ENCODE measurements at places on chromosomes 1 and 21.

GRCh38 chr1:167551362-167551761 is 2.2 kb downstream of the CREG1 start:
- DNase-seq: no peak

- DNase-seq: no peak
Observed at GRCh38 chr1:26277719-26278118, 2.2 kb upstream of the SH3BGRL3 start.

DNA sequence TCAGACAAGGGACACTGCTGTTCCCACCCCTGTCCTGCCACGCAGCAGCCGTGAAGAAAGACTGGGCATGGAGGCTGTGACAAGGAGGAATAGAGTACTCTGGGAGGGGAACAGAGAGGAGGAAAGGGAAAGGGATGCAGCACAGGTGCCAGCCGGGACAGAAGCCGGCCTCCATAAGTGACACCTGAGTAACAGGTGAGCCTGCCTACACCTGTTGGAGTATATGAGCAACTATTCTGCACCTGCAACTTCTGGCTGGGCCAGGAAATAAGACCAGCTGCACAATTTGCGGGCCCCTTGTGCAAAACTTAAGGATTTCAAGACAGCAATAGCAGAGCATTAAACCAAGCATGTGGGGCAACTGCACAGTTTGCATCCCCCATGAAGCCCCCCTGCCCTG is 72.5 kb upstream of the GOLT1A start:
- DNase-seq: no peak

GRCh38 chr1:25184001-25184762 is 48.1 kb downstream of the SYF2 start:
- no peak for DNase-seq

DNA sequence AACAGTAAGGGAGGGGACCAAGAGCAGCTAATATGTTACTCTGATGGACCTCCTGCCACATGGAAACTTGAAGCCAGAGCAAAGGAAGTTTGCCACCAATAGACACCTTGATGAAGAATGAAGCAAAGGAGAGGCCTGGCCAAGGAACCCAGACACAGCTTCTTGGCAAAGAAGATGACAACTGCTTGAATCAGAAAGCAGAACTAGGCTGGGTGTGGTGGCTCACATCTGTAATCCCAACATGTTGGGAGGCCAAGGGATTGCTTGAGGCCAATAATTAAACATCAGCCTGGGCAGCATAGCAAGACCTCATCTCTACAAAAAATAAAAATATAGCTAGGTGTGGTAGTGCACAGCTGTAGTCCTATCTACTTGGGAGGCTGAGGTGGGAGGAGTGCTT is 31.7 kb upstream of the CAPZB start:
- no peak for DNase-seq

DNA sequence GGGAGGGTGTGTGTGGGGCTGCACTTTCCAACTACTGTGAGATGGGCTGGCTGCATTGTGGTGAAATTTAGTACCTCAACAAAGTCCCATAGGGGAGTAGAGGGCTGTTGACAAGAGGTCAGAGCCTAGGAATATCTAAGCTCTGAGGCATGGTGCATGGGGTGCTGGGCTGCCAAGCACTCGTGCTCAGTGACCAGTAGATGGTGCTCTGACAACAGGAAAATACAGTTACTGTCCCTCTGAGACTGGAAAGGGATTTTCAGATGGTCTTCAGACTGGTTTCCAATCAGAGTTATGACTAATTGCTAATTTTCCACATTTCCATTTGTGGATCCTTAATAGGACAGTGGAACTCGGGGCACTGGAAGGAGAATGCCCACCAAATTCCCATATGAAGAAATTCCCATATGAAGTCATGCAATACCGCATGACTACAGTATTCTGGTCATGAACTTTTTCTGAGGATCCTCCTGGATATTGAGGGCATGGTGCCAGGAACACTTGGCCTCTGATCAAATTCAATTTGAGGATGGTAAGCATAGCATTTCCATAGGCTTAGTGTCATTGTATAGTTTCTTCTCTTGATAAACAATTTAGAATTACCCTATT is 4.1 kb upstream of the CACNA1E start:
- peak; percentile 75 for DNase-seq

- no peak for DNase-seq
Observed at GRCh38 chr1:62288662-62289061, 30.6 kb downstream of the KANK4 start.

GRCh38 chr1:91278754-91279153 is 125.9 kb downstream of the HFM1 start:
- DNase-seq: no peak

DNA sequence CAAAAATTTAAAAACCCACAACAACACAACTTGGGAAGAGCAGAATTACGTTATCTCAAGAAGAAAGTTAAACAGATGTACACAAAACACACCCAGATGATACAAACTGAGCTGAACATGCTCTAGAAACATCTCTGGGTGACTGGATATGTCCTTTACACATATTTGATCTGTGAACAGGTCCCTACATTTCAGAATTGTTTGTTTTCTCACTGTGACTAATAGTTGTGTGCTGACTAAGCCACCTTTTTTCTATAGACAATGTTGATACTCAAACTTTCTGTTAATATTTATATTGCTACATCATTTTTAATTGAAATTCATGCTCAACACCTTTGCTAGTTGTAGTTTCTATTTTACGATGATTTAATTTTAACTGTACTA is 1.0 kb upstream of the F11R start:
- DNase-seq: no peak

- DNase-seq: no peak
Observed at GRCh38 chr21:40120940-40121575, 253.8 kb downstream of the PCP4 start.

- DNase-seq: no peak
Observed at GRCh38 chr1:160166166-160166868, 14.9 kb downstream of the ATP1A4 start.

DNA sequence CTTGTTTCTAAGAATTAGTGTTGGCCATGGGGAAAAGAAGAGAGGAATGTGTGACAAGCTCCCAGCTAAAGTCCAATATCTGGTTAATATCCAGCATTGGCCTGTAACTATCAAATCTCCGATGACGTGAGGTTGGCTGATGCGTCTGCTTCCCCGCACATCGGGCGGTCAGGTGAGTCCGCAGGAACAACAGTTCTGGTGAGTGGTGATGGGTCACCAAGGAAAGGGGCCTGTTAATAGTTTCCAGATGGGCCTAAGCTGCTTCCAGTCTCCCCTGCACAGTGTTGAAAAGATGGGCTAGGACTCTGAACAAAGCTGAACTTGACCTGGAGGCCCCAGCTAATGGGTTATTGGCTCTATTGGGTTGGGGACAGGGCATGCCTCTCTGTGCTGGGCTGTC is 193.1 kb upstream of the EDN2 start:
- no peak for DNase-seq

GRCh38 chr1:246382589-246383238 is 124.4 kb downstream of the SMYD3 start:
- no peak for DNase-seq

- DNase-seq: peak; percentile 36
Observed at GRCh38 chr1:11952455-11953109, 18.1 kb downstream of the PLOD1 start.

- DNase-seq: no peak
Observed at GRCh38 chr1:202809597-202810159, 1.1 kb upstream of the PCAT6 start.

DNA sequence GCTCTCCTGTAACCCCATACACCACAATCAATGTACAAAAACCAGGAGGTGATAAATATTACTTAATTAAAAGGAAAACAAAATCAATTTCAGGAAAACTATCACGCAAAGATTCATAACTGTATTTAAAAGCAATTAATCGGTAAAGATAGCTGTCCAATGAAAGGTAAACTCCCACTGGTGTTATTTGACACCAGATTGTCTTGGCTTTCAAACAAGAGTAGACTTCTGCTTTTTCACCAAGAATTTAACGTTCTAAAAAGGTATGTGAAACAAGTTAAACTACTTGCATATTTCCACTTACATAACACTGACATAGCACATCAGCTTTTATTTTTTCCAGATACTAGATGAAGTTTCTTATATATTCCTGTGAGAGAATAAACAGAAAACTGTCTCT is 3.5 kb downstream of the PLPP3 start:
- DNase-seq: no peak

DNA sequence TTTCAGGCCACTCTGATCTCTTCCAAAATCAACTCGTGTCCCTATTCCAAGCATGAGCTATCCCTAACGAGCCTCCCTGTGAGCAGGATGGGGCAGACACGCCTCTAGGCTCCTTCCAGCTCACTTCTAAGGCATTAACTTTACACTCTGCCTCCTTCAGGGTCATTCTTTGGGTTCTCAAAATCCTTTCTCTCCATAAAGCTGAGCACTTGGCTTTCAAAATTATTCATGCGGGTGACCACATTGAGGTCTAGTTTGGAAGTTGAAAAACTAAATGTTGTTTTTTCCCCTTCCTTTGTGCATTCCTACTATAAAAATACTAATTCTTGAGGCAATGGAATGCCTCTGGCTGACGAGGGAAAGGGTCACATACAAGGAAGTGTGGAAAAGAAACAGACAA is 33.5 kb upstream of the BMP8B start:
- no peak for DNase-seq

DNA sequence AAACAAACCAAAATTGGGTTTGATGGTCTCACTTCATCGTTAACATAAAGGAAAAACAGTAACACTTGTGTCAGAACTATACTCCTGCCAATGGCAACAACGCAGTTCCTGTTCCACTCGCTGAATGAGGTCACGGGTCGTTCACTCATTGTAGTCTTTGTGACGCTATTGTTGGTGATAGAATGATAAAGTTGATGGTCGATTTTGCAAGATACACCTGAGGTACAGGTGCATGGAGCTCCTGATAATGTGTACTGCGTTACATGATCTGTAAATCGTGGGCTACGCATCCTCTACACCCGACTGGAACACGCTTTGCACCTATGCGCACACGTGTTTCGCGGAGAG is 391 bp upstream of the CENPS start:
- no peak for DNase-seq

DNA sequence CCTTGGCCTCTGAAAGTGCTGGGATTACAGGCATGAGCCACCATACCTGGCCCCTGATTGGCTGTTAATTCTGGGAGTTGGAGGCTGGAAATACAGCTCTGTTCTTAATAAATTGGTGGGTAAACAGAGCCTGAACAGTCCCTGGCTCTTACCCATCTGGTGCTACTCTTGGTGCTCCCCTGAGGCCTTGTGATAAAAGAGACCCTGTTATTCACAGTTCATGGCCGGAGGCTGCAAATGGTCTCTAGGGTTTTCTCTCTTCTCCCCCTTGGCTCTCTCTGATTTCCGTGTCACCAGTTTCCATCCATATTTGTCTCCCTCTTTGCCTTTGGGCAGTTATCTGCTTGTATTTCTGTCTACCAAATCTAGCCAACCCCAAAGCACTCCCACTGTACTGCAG is 17.2 kb downstream of the NFASC start:
- no peak for DNase-seq

DNA sequence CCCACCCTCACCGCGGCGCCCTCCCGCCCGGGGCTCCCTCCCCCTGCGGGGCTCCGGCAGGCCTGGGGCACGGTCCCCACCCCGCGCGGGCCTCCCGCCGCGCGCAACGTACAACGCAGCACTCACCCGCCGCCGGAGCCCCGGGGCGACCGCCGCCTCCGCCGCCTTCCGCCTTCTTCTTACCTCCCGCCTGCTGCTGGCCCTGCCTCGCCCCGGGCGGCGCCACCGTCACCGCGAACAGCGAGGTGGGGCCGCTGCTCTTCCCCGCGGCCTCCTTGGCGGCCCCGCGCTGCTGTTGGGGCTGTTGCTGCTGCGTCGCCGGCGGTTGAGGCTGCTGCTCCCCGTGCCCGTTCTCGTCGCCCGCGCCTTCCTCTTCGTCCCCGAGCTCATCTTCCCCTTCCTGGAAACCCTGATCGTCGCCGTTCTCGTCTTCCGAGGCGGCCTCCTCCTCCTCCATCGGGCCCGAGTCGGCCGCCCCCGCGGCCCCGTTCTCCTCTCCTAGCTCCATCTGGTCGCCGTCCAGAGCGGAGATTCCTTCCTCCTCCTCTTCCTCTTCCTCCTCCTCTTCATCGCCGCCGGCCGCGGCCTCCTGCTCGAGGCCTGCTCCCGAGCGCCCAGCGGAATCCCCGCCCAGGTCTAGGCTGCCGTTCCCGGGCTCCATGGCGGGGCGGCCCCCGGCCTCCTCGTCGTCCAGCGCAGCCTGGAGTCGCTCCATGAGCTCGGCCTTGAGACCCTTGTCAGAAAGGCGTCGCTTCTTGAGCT is 671 bp downstream of the HNRNPU start:
- DNase-seq: no peak

GRCh38 chr1:183914891-183915290 is 110.0 kb downstream of the RGL1 start:
- no peak for DNase-seq

DNA sequence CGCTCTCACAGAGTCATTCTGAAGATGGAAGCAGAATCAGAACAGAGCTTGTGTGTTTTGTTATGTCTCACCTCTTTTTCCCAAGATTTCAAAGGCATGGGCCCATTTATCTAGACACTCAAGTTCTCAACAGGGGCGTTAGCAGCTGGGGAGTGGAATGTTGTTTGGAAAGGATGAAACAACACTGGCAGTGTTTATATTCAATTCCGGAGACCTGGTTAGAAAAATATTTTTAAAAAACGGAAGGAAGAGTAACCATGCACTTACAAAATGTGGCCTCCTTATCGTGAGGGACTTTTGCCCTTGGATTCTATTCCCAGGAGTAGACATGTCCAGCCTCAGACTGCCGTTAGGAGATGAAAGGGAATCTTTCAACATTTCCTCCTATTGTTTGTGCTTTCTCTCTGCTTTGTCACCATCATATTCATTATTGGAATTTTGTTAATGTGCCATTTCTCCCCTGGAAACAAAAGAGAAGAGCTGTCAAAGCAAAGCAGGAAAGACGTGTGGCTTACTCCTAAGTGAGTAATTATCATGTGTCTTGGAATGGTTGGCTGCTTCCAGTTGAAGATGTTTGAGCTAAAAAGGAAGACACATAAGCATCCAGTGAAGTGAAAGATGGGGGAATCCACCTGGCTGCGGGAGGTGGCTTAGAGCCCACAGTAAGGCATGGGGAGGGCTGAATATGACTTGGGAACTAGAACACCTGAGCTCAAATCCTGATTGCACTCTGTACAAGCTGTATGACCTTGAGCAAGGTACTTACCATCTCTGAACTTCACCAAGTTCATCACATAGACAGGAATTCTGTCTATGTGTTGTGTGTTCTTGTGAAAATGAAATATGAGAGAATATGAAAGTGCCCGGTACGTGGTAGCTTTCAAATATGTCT is 71.7 kb upstream of the JUN start:
- DNase-seq: no peak

DNA sequence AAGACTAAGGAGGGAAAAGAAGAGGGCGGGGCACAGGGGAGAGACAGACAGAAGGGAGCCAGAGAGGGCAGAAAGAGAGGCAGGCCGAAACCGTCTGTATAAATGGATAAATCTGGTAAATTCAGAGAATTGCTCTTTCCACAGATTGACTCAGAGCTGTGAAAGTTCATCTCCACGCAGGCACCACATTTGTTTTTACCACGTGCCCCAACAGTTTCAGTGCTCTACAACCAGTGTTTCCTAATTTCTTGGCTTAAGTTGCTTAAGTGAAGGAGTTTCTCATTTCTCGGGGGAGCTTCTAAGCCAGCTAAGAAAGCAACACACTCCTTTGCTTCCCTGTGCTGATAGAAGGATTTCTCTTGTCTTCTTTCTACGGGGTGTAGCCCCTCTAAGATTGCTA is 87.1 kb downstream of the ENAH start:
- DNase-seq: no peak
